SK-MEL-5 (cell line): ENCODE measurements at places on chromosomes 1 and 21. TPM values are rescaled to one million over a fixed set of nuclear protein-coding genes. Genes with fewer than 3 reads are reported as not detected.

The FAM3B gene
- total RNA-seq, result not detected in 2 replicates

The YY1AP1 gene
- 24.9 and 26.2 TPM in 2 replicates for total RNA-seq

The PALMD gene
- total RNA-seq, result 0.11 and 0.40 TPM in 2 replicates

The MTF2 gene
- 15.3 and 19.2 TPM in 2 replicates for total RNA-seq

The MCOLN2 gene
- total RNA-seq, result 18.1 and 19.3 TPM in 2 replicates

The RNU1-4 gene
- total RNA-seq, result under 0.01 TPM in 1 of 2 replicates, not detected in the other

The CSF1 gene
- total RNA-seq, result 3.2 and 4.0 TPM in 2 replicates

The RASSF5 gene
- 0.56 and 0.58 TPM in 2 replicates for total RNA-seq

The ZBTB18 gene
- 11.4 and 13.0 TPM in 2 replicates for total RNA-seq

The CYP4A22 gene
- total RNA-seq, result not detected in 2 replicates

The VCAM1 gene
- total RNA-seq, result not detected in 2 replicates

The NPPB gene
- total RNA-seq, result not detected in 2 replicates

The ZNHIT6 gene
- total RNA-seq, result 13.4 and 14.0 TPM in 2 replicates

The SORT1 gene
- total RNA-seq, result 23.7 and 25.8 TPM in 2 replicates

The LRRIQ3 gene
- 0.55 and 0.59 TPM in 2 replicates for total RNA-seq
